Mucosa of gallbladder (tissue), 1 donor: ENCODE measurements at places on chromosomes 11 and 22. TPM values are rescaled to one million over a fixed set of nuclear protein-coding genes. Genes with fewer than 3 reads are reported as not detected.

Gene SLC6A5
- total RNA-seq = not detected

Gene MMP3
- total RNA-seq = 0.17 TPM

Gene PATZ1
- total RNA-seq = 61.4 TPM

Gene MS4A2
- 11.2 TPM for total RNA-seq

Gene CDKN1C
- total RNA-seq = 59.4 TPM

Gene CBX7
- 76.5 TPM for total RNA-seq

Gene NRIP3
- total RNA-seq = 2.7 TPM

Gene MAP4K2
- total RNA-seq = 23.1 TPM
